Left kidney (tissue), 8 donors: ENCODE measurements at places on chromosomes 1 and 21. TPM values are rescaled to one million over a fixed set of nuclear protein-coding genes. Genes with fewer than 3 reads are reported as not detected.

DNA sequence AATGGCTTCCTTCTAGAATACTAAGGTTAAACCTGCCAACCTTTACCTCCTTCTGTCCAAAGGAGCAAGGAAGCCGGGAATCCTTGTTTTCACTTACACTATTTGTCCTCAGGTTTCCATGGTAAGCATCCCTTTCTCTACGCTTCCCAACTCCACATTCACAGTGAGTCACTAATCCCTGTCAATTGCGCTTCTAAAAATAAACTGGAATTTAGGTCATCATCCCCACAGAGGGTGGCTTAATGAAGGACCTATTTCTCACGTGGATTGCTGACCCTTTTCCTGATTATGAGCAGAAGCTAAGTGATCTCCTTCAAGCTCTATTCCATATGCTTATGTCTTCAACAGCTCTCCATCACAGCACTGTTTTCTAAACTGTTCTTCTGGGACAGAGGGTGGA is 39.9 kb upstream of the ABCA4 start:
- no peak for DNase-seq

DNA sequence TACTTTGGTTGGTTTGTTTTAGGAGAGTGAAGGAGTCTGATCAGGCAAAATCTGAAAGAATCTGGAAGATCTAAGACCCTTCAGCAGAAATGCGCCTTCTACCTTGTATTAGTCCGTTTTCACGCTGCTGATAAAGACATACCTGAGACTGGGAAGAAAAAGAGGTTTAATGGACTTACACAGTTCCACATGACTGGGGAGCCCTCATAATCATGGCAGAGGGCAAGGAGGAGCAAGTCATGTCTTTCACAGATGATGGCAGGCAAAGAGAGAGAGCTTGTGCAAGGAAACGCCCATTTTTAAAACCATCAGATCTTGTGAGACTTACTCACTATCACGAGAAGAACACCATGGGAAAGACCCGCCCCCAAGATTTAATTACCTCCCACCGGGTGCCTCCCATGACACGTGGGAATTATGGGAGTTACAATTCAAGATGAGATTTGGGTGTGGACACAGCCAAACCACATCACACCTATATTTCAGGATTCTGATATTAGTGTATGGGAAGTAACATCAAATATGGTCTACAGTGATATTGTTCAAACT is 99.3 kb downstream of the GLUL start:
- DNase-seq: no peak

DNA sequence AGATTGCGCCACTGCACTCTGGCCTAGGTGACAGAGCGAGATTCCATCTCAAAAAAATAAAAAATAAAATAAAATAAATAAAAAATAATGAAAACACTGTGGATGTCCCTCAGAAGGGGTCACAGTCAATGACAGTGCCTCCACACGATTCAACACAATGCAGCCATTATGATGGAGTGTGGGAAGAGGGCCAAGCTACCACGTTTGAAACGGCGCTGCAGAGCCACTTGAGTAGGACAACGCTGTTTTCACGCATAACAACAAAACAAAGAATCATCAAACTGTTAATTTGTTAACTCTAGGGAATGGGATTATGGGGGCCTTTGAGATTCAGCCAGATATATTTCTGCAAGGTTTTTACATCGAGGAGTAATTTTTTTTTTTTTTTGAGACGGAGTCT is 36.5 kb downstream of the NKAIN1 start:
- DNase-seq: no peak

- peak; percentile 42 for DNase-seq
Observed at GRCh38 chr1:220271706-220272046, 577 bp downstream of the RAB3GAP2 start.

GRCh38 chr1:63368131-63368530 is 704 bp downstream of the ALG6 start:
- DNase-seq: no peak

The IGSF21 gene
- 0.12 TPM for polyA plus RNA-seq
